Colonic mucosa (tissue), 4 donors: ENCODE measurements at places on chromosomes 4 and X.
A peak's percentile ranks its signal among the peaks of the same experiment; 100 is the strongest.

DNA sequence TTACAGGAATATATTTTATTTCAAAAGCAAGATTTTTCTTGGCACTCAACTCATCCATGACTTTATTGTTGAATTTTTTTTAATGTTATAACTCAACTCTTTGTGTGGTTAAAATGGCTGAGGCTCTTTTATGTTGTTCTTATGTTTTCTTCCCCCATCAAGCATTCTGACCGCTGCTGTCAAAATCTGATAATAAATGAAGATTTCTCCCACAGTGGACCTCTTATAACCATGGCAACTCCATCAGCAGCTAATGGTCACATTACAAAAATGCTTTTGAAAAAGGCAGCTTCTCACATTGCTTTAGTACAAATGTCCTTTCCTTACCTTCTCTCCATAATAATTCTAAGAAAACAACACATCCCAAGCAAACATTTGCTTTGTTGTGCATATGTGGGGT is 96.0 kb upstream of the ATOH1 start:
- no peaks in the 10 kb centered on the region for H3K36me3 ChIP-seq
- no peaks in the 10 kb centered on the region for H3K27me3 ChIP-seq
- no peak overlapping the region for H3K4me3 ChIP-seq
- no peak overlapping the region for H3K27ac ChIP-seq
- DNase-seq: no peak

DNA sequence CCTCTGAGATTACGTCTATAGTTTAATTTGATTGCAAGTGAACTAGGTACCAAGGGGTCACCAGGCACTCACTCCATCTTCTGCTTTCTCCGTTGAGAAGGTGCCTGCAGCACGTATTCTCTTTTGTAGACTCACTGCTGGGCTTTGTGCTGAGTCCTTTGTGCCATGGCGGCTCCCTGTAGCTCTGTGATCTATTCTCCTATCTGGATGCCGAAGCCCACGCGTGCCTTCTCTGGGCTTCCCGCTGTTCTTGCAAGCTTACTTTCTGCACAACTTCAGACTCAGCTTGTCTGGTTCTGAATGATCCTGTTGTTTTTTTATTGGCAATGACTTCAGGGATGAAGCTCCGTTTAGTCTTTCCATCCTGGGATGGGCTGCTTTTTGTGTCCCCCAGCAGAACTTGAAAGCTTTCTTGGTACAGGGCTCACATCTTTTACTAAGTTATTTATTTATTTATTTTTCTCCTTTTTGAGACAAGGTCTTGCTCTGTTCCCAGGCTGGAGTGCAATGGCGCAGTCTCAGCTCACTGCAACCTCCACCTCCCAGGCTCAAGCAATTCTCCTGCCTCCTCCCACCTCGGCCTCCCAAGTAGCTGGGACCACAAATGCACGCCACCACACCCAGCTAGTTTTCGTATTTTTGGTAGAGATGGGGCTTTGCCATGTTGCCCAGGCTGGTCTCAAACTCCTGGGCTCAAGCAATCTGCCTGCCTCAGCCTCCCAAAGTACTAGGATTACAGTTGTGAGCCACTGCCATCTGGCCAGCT is 100.9 kb upstream of the NKX1-1 start:
- H3K4me3 ChIP-seq: no peak overlapping the region
- H3K27me3 ChIP-seq: no peaks in the 10 kb centered on the region
- no peaks in the 10 kb centered on the region for H3K4me1 ChIP-seq
- no peaks in the 10 kb centered on the region for H3K36me3 ChIP-seq

DNA sequence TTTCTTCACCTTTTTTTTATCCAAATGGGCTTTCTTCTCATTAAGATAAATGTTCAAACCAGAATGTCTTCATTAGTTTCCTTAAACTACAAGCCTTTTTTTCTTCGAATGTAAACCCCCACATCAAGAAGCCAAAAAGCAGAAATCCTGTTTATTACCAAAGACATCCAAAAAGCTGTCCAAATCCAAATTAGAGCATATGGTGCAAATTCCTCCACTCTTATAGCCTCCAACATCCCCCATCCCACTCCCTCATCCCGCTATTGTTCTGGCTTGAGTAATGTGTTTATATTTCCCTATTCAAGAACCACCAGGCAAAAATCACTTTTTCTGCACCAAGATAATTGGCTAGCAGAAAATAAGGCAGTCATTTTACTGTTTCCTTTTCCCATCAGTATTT is 315.1 kb upstream of the ADGRL3 start:
- H3K4me3 ChIP-seq: no peak overlapping the region
- no peaks in the 10 kb centered on the region for H3K27me3 ChIP-seq
- no peaks in the 10 kb centered on the region for H3K4me1 ChIP-seq
- DNase-seq: no peak
- no peak overlapping the region for H3K27ac ChIP-seq
- no peaks in the 10 kb centered on the region for H3K36me3 ChIP-seq

DNA sequence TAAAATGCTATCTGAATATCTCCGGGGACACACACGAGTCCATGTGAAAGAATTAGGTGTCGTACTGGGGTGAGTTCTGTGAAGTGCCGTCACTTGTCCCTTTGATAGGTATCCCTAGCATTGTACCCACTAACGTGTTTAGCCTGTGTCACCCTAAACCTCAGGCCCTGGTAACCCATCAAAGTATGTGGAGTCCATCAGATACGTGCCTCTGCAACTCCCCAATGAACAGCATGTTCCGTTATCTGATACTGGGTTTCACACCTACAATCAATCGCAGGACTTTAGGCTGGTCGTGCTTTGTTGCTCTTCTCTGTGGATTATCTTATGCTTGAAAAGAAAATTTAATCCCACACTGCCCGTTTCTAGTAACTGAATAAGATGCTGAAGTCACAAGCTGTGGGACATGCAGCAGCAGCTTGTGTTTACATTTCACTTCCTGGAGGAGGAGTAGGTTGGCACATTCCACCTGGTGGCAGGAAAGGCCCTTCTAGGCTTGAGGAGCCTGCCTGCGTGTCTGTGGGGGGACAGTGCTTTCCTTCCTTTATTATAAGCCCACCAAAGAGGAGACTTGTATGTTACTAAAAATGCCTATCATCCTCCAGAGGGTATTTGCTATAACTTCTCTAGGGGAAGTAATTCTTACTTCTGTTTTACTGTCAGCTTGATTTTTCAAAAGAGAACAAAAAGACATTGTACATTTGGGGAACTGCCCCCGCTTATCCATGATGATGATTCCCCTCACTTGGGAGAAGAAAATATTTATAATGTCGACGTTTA is 127.2 kb downstream of the FNIP2 start:
- H3K4me1 ChIP-seq: no peaks in the 10 kb centered on the region
- peak; percentile 28 for DNase-seq
- no peaks in the 10 kb centered on the region for H3K27me3 ChIP-seq
- no peak overlapping the region for H3K4me3 ChIP-seq
- no peaks in the 10 kb centered on the region for H3K36me3 ChIP-seq

GRCh38 chrX:21972721-21973120 is 32.2 kb downstream of the SMS start:
- H3K27me3 ChIP-seq: no peaks in the 10 kb centered on the region
- no peak for DNase-seq
- H3K36me3 ChIP-seq: no peaks in the 10 kb centered on the region
- no peak overlapping the region for H3K4me3 ChIP-seq

DNA sequence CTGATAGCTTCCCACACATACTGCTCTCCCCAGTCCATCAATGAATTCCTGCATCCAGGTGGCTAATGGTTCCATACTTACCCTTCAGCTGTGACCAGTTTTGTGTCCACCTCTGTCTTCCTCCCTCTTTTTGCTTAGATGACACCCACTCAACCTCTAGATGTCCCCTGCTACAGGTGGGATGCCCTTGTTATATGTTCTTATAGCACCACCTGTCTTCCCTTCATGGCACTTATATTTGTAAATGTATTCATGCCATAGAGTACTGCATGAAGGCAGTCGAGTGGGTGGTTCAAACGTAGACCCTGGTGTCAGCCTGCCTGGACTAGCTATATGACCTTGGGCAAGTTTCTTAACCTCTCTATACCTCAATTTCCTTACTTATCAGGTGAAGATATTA is 6.5 kb upstream of the USP46 start:
- H3K27me3 ChIP-seq: no peaks in the 10 kb centered on the region
- no peaks in the 10 kb centered on the region for H3K4me1 ChIP-seq
- no peak overlapping the region for H3K27ac ChIP-seq
- no peaks in the 10 kb centered on the region for H3K36me3 ChIP-seq
- H3K4me3 ChIP-seq: no peak overlapping the region

- no peak for DNase-seq
- H3K4me1 ChIP-seq: no peaks in the 10 kb centered on the region
- no peaks in the 10 kb centered on the region for H3K27me3 ChIP-seq
- no peak overlapping the region for H3K27ac ChIP-seq
These were observed 140.4 kb downstream of the MID1IP1 start for GRCh38 chrX:38941675-38942074.

DNA sequence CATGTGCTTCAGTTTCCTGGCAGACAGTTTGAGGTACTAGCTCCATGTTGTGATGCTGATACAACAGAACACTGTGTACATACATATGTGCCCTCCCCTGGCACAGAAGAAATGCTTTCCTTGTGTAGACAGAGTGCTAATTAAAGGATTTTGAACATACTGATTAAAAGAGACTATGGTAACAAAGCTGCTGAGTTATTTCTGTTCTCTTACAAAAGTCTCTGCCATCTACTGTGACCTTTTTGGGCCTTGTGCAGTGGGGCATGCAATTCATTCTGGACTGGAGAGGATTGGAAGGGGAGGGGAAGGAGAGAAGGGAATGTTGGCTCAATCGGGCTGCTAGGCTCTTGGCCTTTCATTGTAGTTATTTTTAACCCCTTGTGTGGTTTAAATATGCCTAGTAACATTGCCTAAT is 6.0 kb downstream of the PDLIM5 start:
- H3K4me1 ChIP-seq: no peaks in the 10 kb centered on the region
- H3K27ac ChIP-seq: no peak overlapping the region
- H3K36me3 ChIP-seq: no peaks in the 10 kb centered on the region
- no peaks in the 10 kb centered on the region for H3K27me3 ChIP-seq

DNA sequence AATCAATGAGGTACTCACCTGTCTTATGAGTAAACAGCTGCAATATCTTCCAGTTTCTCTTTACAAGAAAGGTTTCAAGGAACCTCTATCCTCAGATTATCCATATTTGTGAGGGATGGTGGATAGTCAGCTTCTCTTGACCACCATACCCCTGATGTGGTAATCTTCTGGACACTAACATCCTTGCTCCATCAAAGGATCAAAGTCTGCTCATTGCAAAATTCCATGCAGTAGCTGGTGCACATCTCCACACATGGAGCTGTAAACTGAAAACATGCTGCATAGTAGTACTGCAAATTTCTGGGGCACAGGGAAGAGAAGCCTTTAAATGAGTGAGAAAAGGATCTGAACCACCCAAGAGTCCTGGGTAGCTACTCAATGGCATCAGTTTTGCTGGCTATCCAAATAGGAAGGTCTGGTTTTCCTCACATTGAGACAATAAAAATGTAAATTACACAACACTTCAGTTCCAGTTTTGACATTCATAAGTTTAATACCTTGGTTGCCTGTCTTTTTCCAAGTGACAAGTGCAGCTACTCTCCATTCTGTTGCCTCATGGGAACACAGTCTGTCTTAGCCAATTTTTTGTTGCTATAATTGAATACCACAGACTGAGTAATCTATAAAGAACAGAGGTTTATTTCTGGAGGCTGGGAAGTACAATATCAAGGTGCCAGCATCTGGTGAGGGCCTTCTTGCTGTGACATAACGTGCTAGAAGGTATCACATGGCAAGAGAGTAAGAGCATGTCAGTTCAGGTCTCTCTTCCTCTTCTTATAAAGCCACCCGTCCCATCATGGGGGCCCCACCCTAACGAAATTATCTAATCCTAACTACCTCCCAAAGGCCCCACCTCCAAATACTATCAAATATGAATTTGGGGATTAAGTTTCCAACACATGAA is 34.4 kb upstream of the ARHGEF6 start:
- no peaks in the 10 kb centered on the region for H3K27me3 ChIP-seq
- no peak overlapping the region for H3K4me3 ChIP-seq
- no peaks in the 10 kb centered on the region for H3K4me1 ChIP-seq
